Fibroblast of pulmonary artery (primary cell): ENCODE measurements at places on chromosomes 4 and X.

- DNase-seq: no peak
Observed at GRCh38 chrX:110924871-110925270, 129.3 kb upstream of the CHRDL1 start.

- peak; percentile 53 for DNase-seq
Observed at GRCh38 chr4:169315530-169316343, 45.0 kb upstream of the SH3RF1 start.

GRCh38 chr4:127313767-127314166 is 319.0 kb upstream of the INTU start:
- no peak for DNase-seq

GRCh38 chr4:88940506-88940905 is 116.5 kb downstream of the FAM13A start:
- no peak for DNase-seq

- DNase-seq: no peak
Observed at GRCh38 chr4:807792-808191, 18.1 kb downstream of the CPLX1 start.

DNA sequence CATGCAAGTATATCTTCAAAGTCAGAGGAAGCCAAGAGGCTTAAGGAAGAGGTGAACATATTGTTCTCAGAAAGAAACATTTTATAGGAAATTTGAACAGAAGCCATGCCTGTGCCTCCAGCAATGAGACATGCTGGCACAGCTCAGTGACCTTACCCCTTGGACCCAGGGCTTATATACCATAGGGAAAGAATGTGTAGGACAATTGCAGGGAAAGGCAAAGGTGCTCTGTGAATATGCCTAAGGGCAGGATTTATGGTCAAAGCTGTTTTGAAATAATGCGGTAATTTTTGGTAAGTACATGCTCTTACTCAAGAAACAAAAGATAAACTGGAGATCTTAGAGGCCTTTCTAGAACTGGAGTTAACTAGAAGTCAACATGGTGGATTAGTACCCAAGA is 568.8 kb downstream of the GRID2 start:
- DNase-seq: no peak

DNA sequence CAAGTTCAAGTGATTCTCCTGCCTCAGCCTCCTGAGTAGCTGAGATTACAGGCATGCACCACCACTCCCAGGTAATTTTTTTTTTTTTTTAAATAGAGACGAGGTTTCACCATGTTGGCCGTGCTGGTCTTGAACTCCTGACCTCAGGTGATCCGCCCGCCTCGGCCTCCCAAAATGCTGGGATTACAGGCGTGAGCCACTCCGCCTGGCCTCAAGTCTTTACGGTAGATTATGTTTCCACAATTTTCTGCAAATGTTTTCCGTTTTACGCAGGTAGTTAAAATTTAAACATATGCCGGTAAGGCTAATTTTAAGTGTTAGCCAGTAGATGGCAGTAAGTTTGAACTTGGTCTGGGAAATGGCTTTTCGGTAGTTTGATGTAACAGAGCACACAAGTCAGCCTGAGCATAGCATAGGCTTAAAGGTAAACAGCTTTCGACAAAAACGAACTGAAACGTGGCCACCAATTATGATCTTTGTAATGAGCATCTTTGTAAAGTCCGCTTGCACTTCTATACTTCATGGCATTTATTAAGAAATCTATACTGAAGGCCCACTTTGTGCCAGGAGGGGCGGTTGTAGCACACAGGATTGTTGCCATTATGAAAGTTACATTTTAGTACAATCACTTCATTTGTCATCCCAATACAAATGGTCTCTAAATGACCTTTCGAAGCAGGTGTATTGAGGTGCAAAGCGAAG is 31.1 kb downstream of the CCKAR start:
- DNase-seq: peak; percentile 81
